Pancreas (tissue), 10 donors: ENCODE measurements at places on chromosomes 11 and 22. TPM values are rescaled to one million over a fixed set of nuclear protein-coding genes. Genes with fewer than 3 reads are reported as not detected.

ACTN3 gene
- 0.15 TPM for total RNA-seq

ALDH3B2 gene
- not detected for total RNA-seq

ASRGL1 gene
- total RNA-seq = 8.7 TPM

HBB gene
- 46.3 TPM for total RNA-seq

ELMOD1 gene
- total RNA-seq = not detected

KCNQ1 gene
- 61.1 TPM for total RNA-seq

TBX10 gene
- not detected for total RNA-seq

MUC15 gene
- 4.3 TPM for total RNA-seq

OR5B21 gene
- total RNA-seq = not detected

SEC14L6 gene
- 3.3 TPM for total RNA-seq

SYT7 gene
- total RNA-seq = 10.5 TPM

ZNRF3 gene
- 5.9 TPM for total RNA-seq

CD3D gene
- 0.69 TPM for total RNA-seq

RPS13 gene
- total RNA-seq = 504 TPM

MEI1 gene
- total RNA-seq = 0.28 TPM

DCHS1 gene
- total RNA-seq = 4.1 TPM

TRIM51 gene
- total RNA-seq = not detected

FAM181B gene
- total RNA-seq = 0.53 TPM

RBMXL2 gene
- not detected for total RNA-seq

EPS8L2 gene
- total RNA-seq = 58.1 TPM

B4GAT1 gene
- 12.6 TPM for total RNA-seq

OR2AG2 gene
- total RNA-seq = 0.14 TPM

FOLR1 gene
- 3.5 TPM for total RNA-seq

CREB3L1 gene
- 98.9 TPM for total RNA-seq

MIAT gene
- 0.35 TPM for total RNA-seq

KLHDC7B gene
- 0.16 TPM for total RNA-seq

PAMR1 gene
- 4.8 TPM for total RNA-seq

APLNR gene
- 2.2 TPM for total RNA-seq

APOL1 gene
- 4.8 TPM for total RNA-seq

RTL10 gene
- total RNA-seq = 12.4 TPM

JHY gene
- 4.2 TPM for total RNA-seq

FJX1 gene
- 2.6 TPM for total RNA-seq

MYBPC3 gene
- 1.0 TPM for total RNA-seq

STK33 gene
- total RNA-seq = 7.3 TPM

DEPDC7 gene
- total RNA-seq = 1.8 TPM

PKNOX2 gene
- 8.1 TPM for total RNA-seq

CCDC188 gene
- 0.32 TPM for total RNA-seq

TBX1 gene
- not detected for total RNA-seq

GANAB gene
- total RNA-seq = 106 TPM

SCGB2A2 gene
- total RNA-seq = not detected

NOL12 gene
- 10.7 TPM for total RNA-seq

TTC9C gene
- total RNA-seq = 7.6 TPM
